ENCODE measurements at places on chromosomes 6 and 20. TPM values are rescaled to one million over a fixed set of nuclear protein-coding genes. Genes with fewer than 3 reads are reported as not detected.

Gene ADNP
- total RNA-seq = 21.1 TPM

Gene ARFGEF3
- total RNA-seq = 2.2 TPM

Gene NFATC2
- 0.25 TPM for total RNA-seq

Gene SRSF3
- total RNA-seq = 518 TPM

Gene TBXT
- total RNA-seq = not detected

Gene VWA7
- total RNA-seq = 0.94 TPM

Gene PTPRT
- not detected for total RNA-seq

Gene ADGRF5
- not detected for total RNA-seq

Gene NMBR
- not detected for total RNA-seq

All from M059J (cell line).